ENCODE measurements at places on chromosomes 5 and 9.

- no peak for DNase-seq
Observed at GRCh38 chr5:143525176-143525575, 121.7 kb upstream of the NR3C1 start.

DNA sequence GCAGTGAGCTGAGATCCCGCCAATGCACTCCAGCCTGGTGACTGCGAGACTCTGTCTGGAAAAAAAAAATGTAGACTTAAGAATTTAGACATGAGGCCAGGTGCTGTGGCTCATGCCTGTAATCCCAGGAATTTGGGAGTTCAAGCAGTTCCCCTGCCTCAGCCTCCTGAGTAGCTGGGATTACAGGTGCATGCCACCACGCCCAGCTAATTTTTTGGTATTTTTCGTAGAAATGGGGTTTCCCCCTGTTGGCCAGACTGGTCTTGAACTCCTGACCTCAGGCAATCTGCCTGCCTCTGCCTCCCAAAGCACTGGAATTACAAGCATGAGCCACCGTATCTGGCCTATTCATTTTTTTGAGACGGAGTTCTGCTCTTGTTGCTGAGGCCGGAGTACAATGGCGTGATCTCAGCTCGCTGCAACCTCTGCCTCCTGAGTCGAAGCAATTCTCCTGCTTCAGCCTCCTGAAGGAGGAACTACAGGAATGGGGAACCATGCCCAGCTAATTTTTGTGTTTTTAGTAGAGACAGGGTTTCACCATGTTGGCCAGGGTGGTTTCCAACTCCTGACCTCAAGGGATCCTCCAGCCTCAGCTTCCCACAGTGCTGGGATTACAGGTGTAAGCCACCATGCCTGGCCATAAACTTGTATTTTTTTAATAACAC, 14.0 kb downstream of the DDX46 start:
- no peak for DNase-seq

- DNase-seq: no peak
Observed at GRCh38 chr9:18238254-18238653, 235.7 kb upstream of the ADAMTSL1 start.

DNA sequence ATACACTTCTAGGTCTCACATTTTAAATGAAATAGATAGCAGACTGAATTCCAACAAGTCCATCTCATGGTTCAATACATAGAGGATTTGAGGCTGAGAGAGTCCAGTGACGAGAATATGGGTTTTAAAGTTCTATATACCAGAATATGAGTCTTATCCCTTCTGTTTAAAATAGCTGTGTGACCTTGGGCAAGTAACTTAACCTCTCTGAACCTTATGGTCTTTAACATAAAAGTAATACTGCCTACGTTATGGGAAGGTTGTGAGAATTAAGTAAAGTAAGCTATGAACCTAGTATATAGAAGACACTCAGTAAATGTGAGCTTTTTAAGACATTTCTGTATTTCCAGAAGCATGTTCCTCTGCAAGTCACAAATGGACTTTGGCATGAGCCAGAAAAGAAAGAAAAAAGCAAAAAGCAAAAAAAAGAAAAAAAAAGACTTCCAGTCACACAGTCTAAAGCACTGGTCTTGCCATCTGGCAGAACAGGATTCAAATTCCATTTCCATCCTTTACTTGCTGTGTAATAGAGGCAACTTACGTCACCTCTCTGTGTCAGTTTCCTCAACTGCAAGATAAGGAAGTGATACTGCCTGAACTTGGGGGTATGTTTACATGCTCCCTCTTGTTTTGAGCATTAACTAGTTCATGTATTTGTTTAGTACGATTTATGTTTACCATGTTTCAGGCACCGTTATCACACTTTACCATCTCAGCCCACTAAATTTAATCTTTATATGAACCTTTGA, 248.2 kb downstream of the TRIM32 start:
- no peak for DNase-seq

DNA sequence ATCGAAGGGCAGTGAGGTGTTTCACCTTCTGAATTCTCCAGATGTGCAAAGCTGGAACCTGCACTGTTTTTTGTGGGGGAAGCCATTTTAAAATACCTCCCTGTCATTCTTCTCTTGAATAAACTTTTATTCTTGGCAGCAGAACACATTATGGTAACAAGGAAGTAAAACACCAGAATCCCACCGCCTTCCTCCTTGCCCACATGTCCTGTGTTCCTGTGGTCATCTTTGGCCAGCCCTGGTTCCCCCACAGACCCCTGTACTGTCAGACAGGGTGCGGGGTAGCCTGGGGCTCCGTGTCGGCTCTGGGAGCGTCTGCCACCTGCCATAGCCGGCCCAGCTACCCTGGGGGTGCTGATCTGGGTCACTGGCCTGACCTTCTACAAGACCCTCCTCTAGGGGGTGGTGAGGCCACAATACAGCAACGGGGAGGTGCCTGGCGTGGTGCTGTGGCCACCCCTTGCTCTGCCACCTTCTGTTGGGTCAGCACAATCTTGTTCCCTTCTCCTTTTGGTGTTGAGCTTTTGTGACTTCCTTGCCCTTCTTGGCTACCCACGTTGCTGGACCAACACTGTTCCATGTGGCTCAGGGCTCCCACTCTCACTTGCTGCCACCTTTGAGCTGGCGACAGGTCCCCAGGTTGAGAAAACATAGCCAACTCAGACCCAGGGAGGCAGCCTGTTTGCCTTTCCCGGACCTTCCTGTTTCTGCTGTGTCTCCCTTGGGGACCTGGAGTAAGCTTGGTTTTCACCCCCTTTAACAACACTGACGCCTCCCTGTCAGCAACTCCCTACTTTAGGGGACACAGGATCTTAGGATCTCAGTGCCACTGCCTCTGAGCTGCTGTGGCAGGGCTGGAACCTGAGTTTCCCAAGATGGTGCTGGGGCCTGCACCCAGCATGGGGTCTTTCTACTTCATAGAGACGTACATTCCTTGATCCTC, 4.8 kb downstream of the WNK2 start:
- no peak for DNase-seq

DNA sequence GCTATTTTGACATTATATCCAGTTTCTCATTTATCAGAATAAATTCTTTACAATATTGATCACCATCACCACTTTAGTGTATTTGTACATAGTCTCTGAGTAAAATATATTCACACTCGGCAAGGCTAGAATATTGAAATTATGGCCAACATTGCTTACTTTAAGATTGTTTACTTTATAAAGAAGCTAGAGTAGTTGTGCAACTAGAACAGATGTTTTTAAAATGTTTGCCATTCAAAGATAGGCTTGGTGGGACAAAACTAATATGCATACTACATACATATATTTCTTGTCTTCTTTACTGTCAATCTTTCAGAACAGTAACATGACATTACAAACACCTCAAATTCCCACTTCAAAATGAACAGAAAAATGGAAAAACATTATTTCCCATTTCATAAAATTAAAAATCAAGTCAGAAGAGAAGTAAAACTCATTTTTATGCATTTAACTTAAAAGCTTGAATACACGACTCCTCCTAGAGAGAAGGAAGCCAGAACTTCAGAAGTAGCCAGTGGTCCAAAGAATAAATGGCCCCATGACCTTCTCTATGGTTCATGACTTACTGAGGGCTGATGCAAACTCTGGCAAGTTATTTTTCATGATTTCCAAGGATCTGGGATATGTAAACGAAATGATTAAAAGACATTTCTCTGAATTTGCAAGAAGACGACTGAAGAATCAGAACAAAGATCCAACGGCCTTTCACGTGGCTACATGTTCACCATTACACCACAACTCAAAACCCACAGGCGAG, 14.1 kb downstream of the MTX3 start:
- DNase-seq: no peak

DNA sequence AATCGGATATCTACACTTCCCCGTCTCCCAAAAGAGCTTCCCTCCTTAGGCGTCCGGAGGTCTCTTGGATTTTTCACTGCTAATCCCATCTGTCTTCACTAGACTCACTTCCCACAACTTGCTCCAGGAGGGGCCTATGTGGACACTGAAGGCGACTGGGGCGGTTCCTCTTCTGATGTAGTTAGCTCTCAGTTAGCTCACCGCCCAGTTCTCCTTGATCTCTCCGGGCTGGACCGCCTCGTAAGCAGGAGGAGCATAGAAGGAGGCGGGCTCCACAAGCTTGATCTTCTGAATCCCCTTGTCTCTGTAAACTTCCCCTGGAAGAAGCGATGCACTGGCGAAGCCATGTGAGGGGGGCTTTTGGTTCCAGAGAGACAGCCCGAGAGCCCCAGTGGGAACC, 112.0 kb upstream of the SELENOP start:
- no peak for DNase-seq

DNA sequence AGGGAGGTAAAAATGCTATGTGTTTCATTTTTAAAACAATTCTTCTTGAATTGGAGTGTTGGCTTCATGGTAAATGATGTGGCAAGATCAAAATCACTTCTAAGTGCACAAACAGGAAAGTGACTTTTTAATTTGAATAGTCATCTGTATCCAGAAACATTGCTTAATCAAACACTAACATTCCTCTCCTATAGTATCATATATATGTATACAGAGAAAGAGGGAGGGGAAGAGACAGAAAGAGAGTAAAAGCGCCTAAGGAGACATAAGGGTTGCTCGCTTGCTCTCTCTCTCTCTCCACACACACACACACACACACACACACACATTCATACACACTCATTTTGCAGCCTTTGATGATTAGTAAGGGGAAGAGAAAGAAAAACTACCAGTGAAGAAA, 95.4 kb upstream of the PRDM9 start:
- DNase-seq: no peak

GRCh38 chr5:176998828-176999227, 7.8 kb downstream of the UIMC1 start:
- no peak for DNase-seq

- DNase-seq: no peak
Observed at GRCh38 chr9:4225291-4226028, 74.4 kb downstream of the GLIS3 start.

- no peak for DNase-seq
Observed at GRCh38 chr5:158660726-158661125, 439.0 kb downstream of the EBF1 start.

- no peak for DNase-seq
Observed at GRCh38 chr5:16461782-16462181, 3.8 kb downstream of the ZNF622 start.

DNA sequence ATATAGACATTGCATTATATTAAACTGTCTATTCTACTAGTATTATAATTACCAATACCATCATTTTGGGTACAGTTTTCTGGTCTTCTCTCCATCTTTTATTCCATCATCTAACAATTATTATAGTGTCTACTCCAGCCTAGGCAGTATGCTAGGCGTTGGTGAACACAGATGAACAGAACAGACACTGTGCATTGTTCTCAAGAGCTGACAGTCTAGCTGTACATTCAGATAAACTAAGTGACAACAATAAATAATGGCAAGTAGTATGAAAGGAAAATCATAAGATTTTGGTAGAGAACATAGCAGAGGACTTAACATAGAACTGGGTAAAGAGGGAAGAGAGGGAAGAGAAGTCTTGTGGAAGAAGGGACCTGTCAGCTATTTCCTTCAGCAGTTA, 12.5 kb upstream of the SGCD start:
- DNase-seq: no peak

GRCh38 chr5:60843936-60844905, at the start of gene ELOVL7:
Gene ELOVL7, minus strand, starts transcription at chr5:60844269. Its CDS starts 56,872 bp downstream, at chr5:60787397.
- DNase-seq: peak; percentile 51

Data from hematopoietic multipotent progenitor cell treated with erythropoietin and hydrocortisone succinate and interleukin-3 and kit ligand, for 8 days (in vitro differentiated cells).